ENCODE measurements at places on chromosomes 5 and 9.

DNA sequence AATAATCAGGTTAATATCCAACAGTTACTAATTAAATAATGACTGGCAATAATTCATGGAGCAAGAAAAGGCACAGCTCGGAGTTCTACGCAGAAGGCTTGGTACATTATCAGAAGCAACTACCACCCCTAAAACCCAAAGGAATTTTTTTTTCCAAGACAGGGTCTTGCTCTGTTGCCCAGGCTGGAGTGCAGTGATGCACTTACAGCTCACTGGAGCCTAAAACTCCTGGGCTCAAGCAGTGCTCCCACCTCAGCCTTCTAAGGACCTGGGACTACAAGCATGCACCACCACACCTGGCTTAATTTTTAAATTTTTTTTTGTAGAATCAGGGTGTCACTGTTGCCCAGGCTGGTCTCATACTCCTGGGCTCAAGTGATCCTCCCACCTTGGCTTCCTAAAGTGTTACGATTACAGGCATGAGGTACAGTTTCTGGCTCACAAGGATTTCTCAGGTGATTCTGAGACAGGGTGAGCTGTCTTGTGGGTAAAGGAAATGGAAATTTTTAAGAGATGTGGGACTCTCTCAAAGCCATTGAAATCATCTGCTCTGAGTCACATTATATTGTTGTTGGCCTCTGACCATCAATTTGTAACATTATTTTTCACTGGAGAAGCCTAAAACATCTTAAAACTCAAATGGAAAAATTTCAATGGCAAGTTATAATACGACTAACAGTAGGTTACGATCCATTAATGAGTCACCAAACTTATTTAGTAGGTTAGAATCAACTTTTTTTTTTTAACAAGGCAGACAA, 19.7 kb upstream of the HSDL2 start:
- H3K27me3 ChIP-seq = no peaks in the 10 kb centered on the region
- no peak for DNase-seq
- H3K4me3 ChIP-seq = no peak overlapping the region
- H3K27ac ChIP-seq = no peak overlapping the region
- H3K4me1 ChIP-seq = no peaks in the 10 kb centered on the region
- H3K36me3 ChIP-seq = no peaks in the 10 kb centered on the region

DNA sequence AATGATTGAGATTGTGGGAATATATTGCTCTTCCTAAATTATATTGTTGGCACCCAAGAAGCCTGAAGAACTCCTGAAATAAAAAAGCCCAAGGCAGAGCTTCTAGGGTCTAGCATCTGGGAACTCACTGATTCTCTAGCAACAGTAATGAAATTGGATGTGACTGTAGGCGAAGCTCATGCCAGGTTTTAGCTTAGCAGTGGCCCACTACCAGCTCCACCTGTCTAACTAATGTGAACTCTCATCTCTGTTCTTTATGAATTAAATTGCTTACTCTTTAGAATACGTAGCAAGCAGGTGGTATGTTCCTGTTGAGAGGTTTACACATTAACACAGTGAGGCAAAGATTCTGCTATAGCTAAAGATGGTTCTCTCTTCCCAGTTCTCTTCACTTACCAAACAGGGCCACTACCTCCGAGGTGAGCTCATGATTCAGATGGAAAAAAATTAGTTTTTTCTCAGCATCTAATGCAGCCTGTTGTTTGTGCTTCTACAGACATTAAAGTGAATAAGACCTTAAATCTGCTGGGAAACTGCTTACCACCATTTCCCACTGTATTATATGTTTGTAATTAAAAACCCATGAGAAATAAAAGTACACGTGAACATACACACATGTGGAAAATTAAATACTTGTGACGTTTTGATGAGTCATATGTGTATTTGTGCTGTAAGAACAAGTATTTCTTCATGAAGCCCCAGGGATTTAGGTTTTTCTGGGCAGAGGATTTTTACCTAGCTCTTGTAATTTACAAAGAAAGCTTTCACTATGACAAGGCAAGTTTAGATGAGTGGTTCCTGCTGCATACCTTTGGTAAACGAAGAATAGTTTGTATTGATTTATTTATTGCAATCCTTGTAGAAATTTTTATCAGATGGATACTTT, 360.1 kb downstream of the KDM4C start:
- no peak overlapping the region for H3K4me3 ChIP-seq
- no peaks in the 10 kb centered on the region for H3K4me1 ChIP-seq
- H3K27ac ChIP-seq = no peak overlapping the region
- no peak for DNase-seq

- H3K36me3 ChIP-seq = no peaks in the 10 kb centered on the region
- no peak overlapping the region for H3K27ac ChIP-seq
- no peaks in the 10 kb centered on the region for H3K4me1 ChIP-seq
- H3K27me3 ChIP-seq = no peaks in the 10 kb centered on the region
- H3K4me3 ChIP-seq = no peak overlapping the region
Measured at GRCh38 chr9:89845321-89845720, 240.5 kb downstream of the GADD45G start.

GRCh38 chr5:164650427-164650826, 1145.0 kb downstream of the MAT2B start:
- no peaks in the 10 kb centered on the region for H3K27me3 ChIP-seq
- H3K4me1 ChIP-seq = no peaks in the 10 kb centered on the region
- no peaks in the 10 kb centered on the region for H3K36me3 ChIP-seq
- H3K27ac ChIP-seq = no peak overlapping the region
- no peak for DNase-seq
- no peak overlapping the region for H3K4me3 ChIP-seq

- DNase-seq = no peak
- H3K4me3 ChIP-seq = no peak overlapping the region
- H3K36me3 ChIP-seq = no peaks in the 10 kb centered on the region
- H3K27ac ChIP-seq = no peak overlapping the region
Measured at GRCh38 chr5:62762503-62762902, 183.9 kb downstream of the LRRC70 start.

- no peaks in the 10 kb centered on the region for H3K27me3 ChIP-seq
- DNase-seq = no peak
- H3K36me3 ChIP-seq = no peaks in the 10 kb centered on the region
- H3K4me1 ChIP-seq = no peaks in the 10 kb centered on the region
Measured at GRCh38 chr5:57508211-57508610, 25.6 kb upstream of the ACTBL2 start.

DNA sequence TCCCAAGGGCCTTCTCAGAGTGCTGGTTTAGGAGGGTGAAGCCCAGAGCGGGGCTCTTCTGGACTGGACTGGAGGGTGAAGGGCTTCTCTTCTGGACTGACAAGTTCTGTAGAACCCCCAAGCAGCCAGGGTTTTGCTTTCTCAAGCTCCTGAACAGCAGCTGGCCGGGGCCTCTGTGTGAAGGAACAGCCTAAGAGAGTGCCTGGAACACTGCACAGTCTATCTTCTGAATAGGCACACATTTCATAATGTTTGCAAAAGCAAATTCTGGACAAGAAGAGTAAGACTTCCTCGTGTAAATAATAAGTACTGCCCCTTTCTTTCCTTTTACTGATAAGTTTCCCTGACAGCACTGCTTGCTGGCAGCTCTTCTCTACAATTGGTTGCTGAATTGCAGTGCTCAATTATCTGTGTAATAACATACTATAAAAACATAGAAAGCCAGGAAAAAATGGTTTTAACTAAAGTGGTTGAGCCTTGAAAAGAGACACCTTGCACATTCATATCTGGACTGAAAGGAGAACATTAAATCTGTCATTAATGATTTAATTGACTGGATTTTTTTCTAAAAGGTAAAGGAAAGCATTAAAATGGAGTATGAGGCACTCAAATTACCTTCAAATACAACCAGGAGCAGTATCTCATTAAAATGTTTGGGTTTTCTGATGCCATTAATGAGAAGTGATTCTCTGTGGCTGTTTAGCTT, 20.5 kb downstream of the MAST4 start:
- no peak for DNase-seq
- peaks cover 7% of the 10 kb centered on the region for H3K4me1 ChIP-seq
- H3K27me3 ChIP-seq = no peaks in the 10 kb centered on the region
- no peak overlapping the region for H3K4me3 ChIP-seq
- H3K36me3 ChIP-seq = no peaks in the 10 kb centered on the region

GRCh38 chr9:120878188-120879130, 1.5 kb upstream of the PHF19 start:
- no peak overlapping the region for H3K4me3 ChIP-seq
- peaks cover 3% of the 10 kb centered on the region for H3K27me3 ChIP-seq
- no peak overlapping the region for H3K27ac ChIP-seq
- H3K36me3 ChIP-seq = peaks cover 15% of the 10 kb centered on the region

DNA sequence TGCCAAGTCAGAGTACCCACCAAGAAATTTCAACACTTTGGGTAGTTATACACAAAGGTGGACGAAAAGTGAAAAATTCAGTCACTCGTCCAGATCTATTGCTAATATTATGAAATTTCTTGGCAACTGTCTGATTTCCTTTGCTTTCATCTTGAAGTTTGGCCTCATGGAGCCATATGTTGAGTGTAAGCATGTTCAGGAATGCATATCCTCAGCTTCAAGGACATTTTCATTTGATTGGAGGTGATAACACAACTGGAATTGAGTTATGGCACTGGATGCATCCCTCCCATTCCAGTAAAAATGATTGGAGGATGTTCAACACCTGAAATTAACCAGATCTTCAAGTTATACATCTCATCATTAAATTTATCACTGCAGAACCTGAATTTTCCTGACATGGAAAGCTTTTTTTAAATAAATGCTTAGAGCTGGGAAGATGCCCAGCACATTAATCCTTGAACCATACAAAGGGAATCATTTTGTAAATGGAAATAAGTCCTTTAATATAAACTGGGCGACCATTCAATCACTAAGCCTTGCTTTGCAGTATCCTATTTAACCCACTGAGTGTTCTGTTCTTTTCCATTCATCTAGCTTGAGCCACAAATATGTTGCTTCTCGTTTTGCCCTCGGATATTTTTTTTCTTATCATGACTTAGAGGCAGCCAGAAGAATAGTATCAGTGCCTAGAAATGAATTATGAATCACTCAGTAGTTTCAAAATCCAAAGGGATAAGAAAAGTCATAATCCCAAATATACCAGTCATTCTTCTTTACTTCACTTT, 273.7 kb upstream of the PIK3R1 start:
- H3K27ac ChIP-seq = no peak overlapping the region
- no peak overlapping the region for H3K4me3 ChIP-seq
- H3K27me3 ChIP-seq = no peaks in the 10 kb centered on the region
- H3K36me3 ChIP-seq = no peaks in the 10 kb centered on the region

GRCh38 chr5:104299998-104300706, 737.6 kb upstream of the NUDT12 start:
- no peak for DNase-seq
- no peak overlapping the region for H3K4me3 ChIP-seq
- no peak overlapping the region for H3K27ac ChIP-seq
- H3K27me3 ChIP-seq = no peaks in the 10 kb centered on the region
- no peaks in the 10 kb centered on the region for H3K36me3 ChIP-seq
- no peaks in the 10 kb centered on the region for H3K4me1 ChIP-seq

DNA sequence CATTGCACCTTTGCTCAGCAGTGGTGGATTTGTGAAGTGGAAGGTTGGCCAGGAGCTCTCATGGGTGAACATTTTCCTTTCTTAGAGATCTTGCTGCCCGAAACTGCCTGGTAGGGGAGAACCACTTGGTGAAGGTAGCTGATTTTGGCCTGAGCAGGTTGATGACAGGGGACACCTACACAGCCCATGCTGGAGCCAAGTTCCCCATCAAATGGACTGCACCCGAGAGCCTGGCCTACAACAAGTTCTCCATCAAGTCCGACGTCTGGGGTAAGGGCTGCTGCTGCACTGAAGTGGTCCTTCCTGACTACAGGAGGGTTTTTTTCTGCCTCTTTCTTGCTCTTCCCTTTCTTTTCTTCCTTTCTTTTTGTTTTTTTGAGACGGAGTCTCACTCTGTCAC, 21.8 kb downstream of the QRFP start:
- no peak for DNase-seq
- peaks cover 1% of the 10 kb centered on the region for H3K4me1 ChIP-seq
- no peaks in the 10 kb centered on the region for H3K27me3 ChIP-seq
- H3K36me3 ChIP-seq = peaks cover 94% of the 10 kb centered on the region
- H3K27ac ChIP-seq = no peak overlapping the region

GRCh38 chr9:87874304-87874623, 8.4 kb upstream of the SPATA31E1 start:
- no peak for DNase-seq
- no peak overlapping the region for H3K27ac ChIP-seq
- no peaks in the 10 kb centered on the region for H3K36me3 ChIP-seq
- H3K4me3 ChIP-seq = no peak overlapping the region
- no peaks in the 10 kb centered on the region for H3K27me3 ChIP-seq

GRCh38 chr9:26682796-26683496, 209.7 kb downstream of the CAAP1 start:
- H3K36me3 ChIP-seq = no peaks in the 10 kb centered on the region
- H3K4me3 ChIP-seq = no peak overlapping the region
- no peak for DNase-seq
- H3K4me1 ChIP-seq = peaks cover 13% of the 10 kb centered on the region
- no peak overlapping the region for H3K27ac ChIP-seq

DNA sequence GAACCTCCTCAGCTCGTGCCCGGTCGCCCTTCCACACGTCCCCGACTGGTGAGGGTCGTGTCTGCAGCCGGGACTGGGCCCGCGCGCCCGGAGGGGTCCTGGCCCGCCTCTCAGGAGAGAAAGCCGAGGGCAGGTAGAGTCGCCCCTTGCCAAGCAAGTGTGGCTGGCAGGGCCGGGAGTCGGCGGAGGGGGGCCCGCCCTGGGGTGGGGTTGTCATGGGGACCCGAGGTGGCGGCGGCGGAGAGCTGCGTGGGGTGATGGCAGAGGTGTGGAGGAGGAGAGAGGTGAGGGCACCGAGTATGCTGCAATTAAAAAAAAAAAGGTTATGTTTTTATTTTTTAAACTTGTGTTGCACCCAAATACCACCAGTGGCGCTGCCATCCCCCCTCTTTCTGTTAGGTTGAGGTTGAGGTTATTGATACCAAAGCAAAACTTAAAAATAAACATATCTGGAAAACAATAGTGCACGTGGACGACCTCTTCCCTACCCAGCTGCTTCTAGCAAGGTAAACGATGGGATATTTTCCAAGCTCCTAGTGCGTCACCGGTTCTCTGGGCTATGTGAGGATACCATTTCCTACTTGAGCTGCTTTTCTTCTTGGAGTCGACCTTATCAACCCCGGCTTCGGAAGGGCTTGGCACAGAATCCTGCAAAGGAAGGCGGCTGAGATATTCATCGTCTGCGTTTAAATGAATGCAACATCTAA, 660 bp downstream of the SCAMP1 start:
- no peak for DNase-seq
- no peaks in the 10 kb centered on the region for H3K4me1 ChIP-seq
- no peaks in the 10 kb centered on the region for H3K27me3 ChIP-seq

DNA sequence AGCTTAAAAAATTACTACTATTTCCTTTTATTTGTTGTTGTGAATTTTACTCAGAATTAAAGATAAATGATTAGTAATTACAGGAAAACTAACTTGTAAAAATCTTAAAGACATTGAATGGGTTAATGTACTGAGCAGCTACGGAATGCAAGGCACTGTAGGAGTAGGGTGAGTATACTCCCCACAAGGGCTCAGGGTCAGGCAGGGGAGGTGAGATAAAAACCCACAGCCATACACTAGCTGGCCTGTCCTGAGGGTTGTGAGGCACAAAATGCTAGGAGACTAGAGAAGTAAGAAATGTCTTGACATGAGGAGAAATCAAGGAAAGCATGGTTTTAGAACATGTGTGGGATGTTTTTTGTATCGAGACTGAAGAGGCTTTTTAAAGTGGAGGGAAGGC, 13.4 kb downstream of the ZBED3 start:
- H3K4me3 ChIP-seq = no peak overlapping the region
- DNase-seq = no peak
- no peaks in the 10 kb centered on the region for H3K27me3 ChIP-seq
- no peaks in the 10 kb centered on the region for H3K36me3 ChIP-seq

- peaks cover 2% of the 10 kb centered on the region for H3K4me1 ChIP-seq
- no peaks in the 10 kb centered on the region for H3K27me3 ChIP-seq
- H3K4me3 ChIP-seq = no peak overlapping the region
- no peaks in the 10 kb centered on the region for H3K36me3 ChIP-seq
Measured at GRCh38 chr5:2011481-2012411, 129.0 kb upstream of the IRX4 start.
